ENCODE measurements at places on chromosomes 13 and 19.

DNA sequence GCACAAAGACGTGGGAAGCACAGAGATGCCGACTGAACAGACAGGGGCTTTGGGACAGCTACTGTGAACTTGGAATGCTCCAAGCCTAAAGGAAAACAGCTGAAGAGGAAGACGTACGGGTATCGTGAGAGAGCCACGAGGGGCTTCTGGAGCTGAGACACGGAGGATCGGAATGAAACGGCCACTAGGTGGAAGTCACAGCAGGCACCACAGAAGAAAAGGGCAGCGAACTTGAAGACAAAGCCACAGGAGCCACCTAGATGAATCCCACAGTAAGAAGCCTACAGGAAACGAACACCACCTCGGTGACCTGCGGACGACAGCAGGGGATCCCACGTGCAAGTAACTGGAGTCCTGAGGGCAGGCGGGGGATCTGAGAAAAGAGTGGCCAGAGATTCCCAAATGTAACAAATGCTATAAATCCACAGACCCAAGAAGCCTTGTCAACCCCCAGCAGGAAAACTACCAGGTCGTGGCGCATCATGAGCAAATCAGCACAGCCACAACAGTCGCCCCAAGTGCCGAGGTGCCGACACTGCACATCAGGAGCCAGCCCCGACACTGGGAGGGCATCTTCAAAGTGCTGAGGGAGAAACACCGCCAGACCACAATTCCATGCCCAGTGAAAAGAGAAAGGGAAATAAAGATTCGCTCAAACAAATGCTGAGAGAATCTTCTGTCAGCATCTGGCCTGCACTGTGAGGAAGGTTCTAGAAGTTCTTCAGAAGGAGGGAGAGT, 39.3 kb upstream of the ISYNA1 start:
- DNase-seq, result no peak

GRCh38 chr13:27339299-27339698, 68.7 kb downstream of the RASL11A start:
- no peak for DNase-seq

- no peak for DNase-seq
Observed at GRCh38 chr13:100954430-100955305, 280.1 kb upstream of the TMTC4 start.

- DNase-seq, result no peak
Observed at GRCh38 chr13:28613562-28613961, 45.4 kb upstream of the POMP start.

- no peak for DNase-seq
Observed at GRCh38 chr13:29911781-29912418, 61.5 kb upstream of the UBL3 start.

- no peak for DNase-seq
Observed at GRCh38 chr19:54183431-54183830, 5.9 kb downstream of the MBOAT7 start.

- no peak for DNase-seq
Observed at GRCh38 chr19:36196249-36196648, 18.2 kb downstream of the ZNF565 start.

DNA sequence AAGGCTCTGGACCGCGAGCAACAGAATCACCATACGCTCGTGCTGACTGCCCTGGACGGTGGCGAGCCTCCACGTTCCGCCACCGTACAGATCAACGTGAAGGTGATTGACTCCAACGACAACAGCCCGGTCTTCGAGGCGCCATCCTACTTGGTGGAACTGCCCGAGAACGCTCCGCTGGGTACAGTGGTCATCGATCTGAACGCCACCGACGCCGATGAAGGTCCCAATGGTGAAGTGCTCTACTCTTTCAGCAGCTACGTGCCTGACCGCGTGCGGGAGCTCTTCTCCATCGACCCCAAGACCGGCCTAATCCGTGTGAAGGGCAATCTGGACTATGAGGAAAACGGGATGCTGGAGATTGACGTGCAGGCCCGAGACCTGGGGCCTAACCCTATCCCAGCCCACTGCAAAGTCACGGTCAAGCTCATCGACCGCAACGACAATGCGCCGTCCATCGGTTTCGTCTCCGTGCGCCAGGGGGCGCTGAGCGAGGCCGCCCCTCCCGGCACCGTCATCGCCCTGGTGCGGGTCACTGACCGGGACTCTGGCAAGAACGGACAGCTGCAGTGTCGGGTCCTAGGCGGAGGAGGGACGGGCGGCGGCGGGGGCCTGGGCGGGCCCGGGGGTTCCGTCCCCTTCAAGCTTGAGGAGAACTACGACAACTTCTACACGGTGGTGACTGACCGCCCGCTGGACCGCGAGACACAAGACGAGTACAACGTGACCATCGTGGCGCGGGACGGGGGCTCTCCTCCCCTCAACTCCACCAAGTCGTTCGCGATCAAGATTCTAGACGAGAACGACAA, 1.8 kb downstream of the PCDH17 start:
- DNase-seq, result no peak

GRCh38 chr13:99709134-99709533, 207.9 kb downstream of the TM9SF2 start:
- no peak for DNase-seq

All from iPS DF 6.9 (cell line).